ENCODE measurements at places on chromosomes 6 and 20.
A peak's percentile ranks its signal among the peaks of the same experiment; 100 is the strongest.

DNA sequence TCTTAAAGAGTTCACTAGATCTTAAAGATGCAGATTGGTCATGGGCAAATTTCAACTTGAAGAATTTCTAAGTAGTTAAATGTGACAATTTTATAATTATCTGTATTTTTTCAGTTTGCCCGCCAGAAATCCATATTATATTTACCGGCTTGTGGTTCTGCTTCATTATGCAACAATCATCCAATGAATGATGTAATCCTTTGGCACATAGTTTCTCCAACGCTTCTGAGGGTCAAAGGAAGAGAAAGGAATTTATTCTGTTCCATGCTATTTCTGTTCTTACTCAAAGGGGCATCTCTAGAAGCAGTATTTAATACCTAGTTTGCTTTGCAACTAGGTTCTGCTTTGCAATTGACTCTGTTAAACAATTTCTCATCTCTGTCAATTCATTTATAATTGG is 359.3 kb upstream of the PLCB4 start:
- DNase-seq: no peak

DNA sequence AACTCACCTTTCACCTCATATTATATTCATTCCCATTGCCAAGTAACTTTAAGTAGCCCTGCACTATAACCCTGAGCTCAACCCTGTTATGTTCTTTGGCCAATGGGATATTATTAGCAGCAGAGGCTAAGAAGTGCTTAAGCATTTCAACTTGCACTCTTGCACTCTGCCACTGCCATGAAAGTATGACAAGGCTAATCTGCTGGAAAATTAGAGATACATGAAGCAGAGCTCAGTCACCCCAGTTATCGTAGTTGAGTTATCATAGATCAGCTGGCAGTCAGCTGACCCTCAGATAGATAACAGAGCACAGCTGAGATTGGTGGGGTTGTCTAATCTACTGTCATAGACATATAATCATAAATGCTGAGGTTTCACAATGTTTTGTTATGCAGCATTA is 209.4 kb upstream of the RUNX2 start:
- no peak for DNase-seq

DNA sequence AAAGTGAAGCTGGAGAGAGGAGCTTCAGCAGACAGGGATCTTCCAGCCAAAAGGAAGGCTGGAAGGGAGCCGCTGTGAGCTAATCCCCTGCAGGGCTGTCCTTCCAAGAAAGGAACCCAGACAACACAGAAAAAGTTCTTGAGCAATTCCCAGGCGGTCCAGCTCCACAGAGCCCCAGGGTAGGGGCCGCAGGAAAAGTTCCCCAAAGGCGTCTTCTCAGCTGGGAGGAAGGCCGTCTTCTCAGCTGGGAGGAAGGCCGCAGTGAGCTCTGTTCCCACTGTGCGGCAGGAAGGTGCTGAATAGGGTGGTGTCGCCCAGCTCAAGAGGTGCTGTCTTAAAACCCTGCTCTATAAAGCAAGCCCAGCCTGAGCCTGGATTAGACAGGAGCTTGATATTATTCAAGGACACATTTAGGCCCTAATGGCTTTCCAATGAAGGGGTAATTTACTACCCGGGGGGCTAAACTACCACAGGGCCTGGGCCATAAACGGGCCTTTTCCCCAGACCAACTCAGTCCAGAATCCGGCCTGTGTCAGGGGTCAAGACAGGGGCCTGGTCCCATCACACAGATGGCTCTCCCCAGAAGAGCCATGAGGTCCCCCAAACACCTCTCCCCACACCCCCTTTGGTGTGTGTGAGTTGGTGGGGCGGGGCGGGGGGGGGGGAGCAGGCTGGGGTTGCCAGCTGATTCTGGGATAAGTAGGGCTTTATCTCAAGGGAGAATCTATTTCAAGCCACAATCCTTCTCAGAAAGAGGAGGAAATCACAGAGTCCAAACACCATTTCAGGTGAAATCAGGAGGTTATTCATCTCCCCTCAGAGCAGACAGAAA is 103.6 kb downstream of the NOL4L start:
- no peak for DNase-seq

DNA sequence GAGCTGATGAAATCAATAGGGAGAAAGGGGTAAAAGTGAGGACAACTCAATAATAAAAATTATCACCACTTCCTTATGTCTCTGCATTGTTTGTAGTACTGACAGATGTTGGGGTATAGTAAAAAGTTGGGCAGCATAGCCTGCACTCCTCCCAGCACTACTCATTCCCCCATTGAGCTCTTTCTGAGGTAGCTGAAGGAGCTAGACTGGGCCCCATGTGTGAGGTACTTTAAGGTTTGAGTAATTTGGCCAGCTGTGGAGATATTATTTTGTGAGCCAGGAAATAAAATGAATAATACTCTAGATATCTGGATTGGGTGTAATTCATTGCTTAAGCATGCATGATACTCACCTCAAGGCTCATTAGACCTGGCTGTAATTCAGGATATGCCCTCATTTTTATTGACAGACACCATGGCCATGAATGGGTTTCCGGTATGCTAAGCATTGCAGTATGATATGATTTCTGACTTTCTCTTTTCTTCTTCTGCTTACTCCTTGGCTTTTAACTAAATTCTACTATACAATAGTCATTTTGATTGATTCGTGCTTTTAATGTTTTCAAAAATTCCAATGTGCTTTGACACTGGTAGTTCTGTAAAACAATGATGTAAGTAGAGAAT is 283.9 kb upstream of the RIMS1 start:
- DNase-seq: no peak

DNA sequence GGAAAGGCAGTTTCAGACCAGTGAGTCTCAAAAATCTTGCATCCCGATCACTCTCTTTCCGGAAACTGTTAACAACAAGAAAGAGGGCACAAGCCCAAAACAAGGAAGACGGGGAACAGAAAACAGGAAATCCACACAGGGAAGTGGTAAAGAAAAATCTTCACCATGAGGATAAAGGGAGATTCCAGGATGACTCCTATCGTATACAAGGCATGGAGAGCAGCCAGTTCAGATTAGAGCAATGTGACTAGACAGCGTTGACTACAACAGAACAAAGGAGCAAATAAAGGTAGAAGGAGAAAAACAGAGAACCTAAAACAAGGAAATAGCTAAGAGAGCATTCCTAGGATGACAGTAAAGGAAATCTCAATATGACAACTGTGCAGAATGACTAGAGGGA is 26.5 kb downstream of the VNN1 start:
- no peak for DNase-seq

GRCh38 chr6:39446909-39447308 is 124.4 kb upstream of the KCNK16 start:
- no peak for DNase-seq

DNA sequence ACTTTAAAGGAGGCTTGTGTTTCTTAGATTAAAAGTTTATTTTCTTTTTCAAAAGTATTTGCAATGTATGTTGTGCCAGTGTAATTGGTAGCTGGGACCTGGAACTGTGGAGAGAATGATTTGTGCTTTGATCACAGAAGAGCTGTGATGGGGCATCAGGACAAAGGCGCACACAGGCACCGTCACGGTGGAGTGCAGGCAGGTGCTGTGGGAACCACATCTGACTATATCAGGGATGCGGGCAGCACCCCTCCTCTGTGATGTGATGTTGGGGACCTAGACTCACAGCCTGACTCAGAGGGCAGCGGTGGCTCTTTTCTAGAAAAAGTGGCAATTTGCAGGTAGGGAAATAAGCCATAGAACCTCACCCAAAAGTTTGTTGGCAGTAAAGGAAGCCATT is 34.5 kb downstream of the SYTL3 start:
- DNase-seq: no peak

DNA sequence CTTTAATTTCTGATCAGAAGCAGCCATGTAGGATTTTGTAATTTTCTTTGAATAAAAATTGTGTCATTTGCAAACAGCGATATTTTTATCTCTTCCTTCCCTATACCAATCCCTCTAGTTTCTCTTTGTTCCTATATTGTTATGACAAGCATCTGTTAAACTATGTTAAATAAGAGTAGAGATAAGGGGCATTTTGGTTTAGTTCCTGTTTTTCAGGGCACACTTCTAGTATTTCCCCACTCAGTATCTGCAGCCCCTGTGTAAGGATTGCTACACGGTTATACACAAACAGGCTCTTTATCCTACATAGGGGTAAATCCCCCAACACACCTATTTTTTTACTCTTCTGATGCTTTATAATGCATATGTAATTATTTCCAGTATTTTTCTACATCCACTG is 42.1 kb downstream of the TRERF1 start:
- no peak for DNase-seq

- DNase-seq: no peak
Observed at GRCh38 chr6:24329022-24329421, 28.8 kb downstream of the DCDC2 start.

- no peak for DNase-seq
Observed at GRCh38 chr20:19729672-19730071, 28.4 kb upstream of the RIN2 start.

DNA sequence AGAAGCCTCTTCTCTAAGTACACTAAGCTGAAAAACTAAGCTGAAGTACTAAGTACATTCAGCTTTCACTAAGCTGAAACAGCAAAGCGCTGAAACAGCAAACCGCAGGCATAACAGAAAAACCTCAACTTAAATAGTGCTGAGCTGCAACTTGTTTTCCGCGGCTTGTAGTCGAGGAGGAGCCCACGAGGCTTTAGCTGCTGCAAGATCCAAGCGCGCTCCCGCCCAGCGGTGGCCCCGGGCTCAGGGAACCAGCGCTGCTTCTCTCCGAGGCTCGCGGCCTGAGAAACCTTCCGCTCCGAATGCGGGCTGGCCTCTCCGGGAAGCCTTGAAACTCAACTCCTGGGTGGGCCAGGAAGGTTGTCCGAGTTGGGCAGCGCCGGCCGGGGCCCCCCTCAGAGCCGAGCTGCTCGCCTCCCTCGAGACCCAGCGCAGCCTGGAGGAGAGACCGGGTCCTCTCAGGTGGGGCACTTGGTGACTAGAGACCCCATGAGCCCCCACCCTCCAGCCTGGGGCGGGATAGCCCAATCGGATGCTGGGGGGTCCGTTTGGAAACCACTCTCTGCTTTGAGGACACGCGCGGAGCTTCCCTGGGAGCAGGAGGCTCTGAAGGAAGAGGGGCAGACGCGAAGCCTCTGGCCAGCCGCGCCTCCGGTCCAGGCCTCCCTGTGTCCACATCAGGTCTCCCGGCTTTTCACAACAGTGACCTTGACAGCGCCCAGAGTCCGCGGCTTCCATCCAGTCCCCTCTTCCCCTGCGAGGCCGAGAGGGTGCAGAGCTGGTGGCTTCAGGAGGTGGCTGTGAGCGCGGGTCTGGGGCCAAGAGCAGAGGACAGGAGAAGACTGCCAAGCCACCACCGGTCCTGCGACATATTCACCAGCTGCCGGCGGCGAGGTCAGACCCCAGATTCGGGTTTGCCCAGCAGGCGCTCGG is 38.1 kb upstream of the HLA-E start:
- DNase-seq: peak; percentile 70

DNA sequence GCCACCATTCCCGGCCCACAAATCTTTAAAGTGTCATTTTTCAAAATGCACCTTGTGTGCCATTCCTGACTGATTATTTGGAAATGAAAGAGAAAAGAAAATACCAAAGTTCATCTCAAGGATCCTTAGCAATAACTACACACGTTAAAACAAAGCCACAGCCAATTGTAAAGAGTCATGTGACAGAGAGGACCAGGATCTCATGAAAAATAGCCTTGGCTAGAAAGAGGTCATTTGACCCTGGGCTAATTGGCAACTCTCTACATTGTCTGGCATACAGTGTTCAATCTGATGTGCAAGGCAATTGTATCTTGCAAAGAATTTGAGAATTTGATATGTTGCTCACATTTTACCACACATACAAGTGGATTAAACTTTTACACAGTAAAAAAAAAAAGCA is 31.6 kb upstream of the HLA-G start:
- DNase-seq: no peak

GRCh38 chr6:157188213-157188612 is 135.1 kb downstream of the TMEM242 start:
- DNase-seq: no peak

GRCh38 chr6:74749211-74750147 is 456.4 kb downstream of the COL12A1 start:
- DNase-seq: no peak

DNA sequence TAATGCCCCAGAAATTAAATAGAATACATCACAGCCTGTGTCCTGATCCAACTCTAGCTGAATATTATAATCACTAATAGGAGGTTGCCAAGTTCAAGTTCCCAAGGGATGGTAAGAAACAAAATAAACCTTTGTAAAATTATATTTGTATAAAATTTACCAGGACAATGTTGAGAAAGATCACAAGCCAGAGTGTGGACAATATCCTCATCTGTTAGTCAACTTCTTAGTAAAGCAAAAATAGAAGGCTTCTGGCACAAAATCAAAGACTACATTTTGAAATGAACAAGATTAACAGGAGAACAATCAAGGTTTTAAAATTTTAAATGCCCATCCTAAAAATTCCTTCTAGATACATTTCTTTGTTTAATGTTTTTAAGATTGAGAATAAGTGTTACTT is 290.4 kb upstream of the HSF2 start:
- no peak for DNase-seq

- DNase-seq: no peak
Observed at GRCh38 chr6:154865291-154865690, 129.8 kb upstream of the TIAM2 start.

DNA sequence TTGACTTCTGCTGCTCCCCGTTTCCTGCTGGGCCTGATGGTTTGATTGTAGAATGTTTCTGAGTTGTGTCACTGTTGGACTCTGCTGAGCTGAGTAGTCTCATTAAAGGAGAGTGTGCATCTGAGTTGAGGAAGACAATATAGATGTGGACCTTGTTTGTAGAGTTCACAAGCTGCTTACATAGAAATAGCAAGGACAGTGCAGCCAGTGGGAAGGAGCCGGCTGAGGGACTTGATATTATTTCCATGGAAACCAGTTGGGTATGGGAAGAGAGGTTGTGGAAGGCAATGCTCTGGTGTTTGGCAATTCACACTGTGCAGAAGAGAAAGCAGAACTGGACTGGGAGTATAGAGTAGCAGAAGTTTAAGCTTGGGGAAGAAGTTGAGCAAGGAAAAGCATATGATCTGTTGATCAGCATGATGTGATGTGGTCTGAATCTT is 14.8 kb downstream of the IGF2R start:
- DNase-seq: no peak
